ENCODE measurements at places on chromosomes 11 and 22. TPM values are rescaled to one million over a fixed set of nuclear protein-coding genes. Genes with fewer than 3 reads are reported as not detected.

The MUC15 gene
- total RNA-seq = 1.3 TPM

The RIMBP3C gene
- 0.18 TPM for total RNA-seq

The TTC36 gene
- total RNA-seq = not detected

The SERHL2 gene
- total RNA-seq = not detected

The KRTAP5-2 gene
- not detected for total RNA-seq

The MS4A6A gene
- 53.2 TPM for total RNA-seq

The OR52H1 gene
- total RNA-seq = not detected

The PRG3 gene
- total RNA-seq = not detected

The PRR33 gene
- not detected for total RNA-seq

The SNX32 gene
- 1.4 TPM for total RNA-seq

The KCNK4 gene
- total RNA-seq = not detected

The MMP13 gene
- not detected for total RNA-seq

The MYOD1 gene
- not detected for total RNA-seq

The DERL3 gene
- 14.0 TPM for total RNA-seq

The MS4A14 gene
- 4.1 TPM for total RNA-seq

The MRGPRX3 gene
- not detected for total RNA-seq

The APOL2 gene
- total RNA-seq = 34.1 TPM

The NCF4 gene
- 5.0 TPM for total RNA-seq

The OR4A16 gene
- total RNA-seq = not detected

The MYO18B gene
- 7.6 TPM for total RNA-seq

The RAB3IL1 gene
- total RNA-seq = not detected

The TREH gene
- total RNA-seq = not detected

The RTN4RL2 gene
- 3.9 TPM for total RNA-seq

The TRIM34 gene
- total RNA-seq = 3.9 TPM

The FADS1 gene
- not detected for total RNA-seq

The HMOX1 gene
- total RNA-seq = not detected

The GRAP2 gene
- 29.1 TPM for total RNA-seq

The SLC22A25 gene
- total RNA-seq = not detected

The ANGPTL5 gene
- total RNA-seq = not detected

The MMP12 gene
- not detected for total RNA-seq
